ENCODE measurements at places on chromosomes 3 and 15. TPM values are rescaled to one million over a fixed set of nuclear protein-coding genes. Genes with fewer than 3 reads are reported as not detected.

PCBP4 gene
- 74.0 TPM for total RNA-seq

PLSCR5 gene
- total RNA-seq: not detected

DNA sequence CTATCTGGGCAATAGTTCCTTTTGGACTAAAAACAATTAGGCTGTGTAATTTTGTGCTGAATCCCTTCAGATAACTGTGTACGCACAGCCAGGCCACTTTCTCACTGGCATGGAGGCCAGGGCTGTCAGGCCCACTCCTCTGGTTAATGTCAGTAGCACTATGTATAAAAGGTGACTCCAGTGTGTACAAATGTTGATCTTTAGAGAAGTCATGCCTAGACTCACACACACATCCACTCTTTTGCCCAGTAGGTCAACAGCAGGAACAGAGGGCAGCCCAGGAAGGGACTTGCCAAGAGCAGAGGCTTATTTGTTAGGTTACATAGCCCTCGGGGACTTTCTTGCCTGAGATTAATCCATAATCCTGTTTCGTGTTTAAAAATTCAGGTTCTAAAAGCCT is 416.6 kb upstream of the WNT5A start:
- DNase-seq: no peak

DNA sequence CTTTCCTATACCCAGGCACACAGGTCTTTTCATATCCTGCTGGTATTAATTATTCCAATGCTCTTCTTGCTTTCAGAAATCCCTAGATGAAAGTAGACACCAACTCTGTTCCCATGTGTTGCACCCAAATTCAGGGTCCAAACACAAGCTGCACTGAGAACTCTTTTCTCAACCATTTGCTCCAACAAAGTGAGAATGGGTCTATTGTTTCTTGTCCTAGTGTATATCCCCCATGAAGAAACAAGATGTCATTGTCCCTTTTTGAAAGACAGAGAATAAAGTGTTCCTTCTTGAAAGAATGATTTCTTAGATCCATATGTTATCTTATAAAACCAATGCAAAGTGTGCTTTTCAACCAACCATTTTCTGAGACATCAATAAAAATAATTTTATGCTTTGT is 353.7 kb downstream of the CNTN6 start:
- DNase-seq: no peak

Measured in prostate gland (tissue), 2 donors.